ENCODE measurements at places on chromosomes 11 and 22.
A peak's percentile ranks its signal among the peaks of the same experiment; 100 is the strongest.

DNA sequence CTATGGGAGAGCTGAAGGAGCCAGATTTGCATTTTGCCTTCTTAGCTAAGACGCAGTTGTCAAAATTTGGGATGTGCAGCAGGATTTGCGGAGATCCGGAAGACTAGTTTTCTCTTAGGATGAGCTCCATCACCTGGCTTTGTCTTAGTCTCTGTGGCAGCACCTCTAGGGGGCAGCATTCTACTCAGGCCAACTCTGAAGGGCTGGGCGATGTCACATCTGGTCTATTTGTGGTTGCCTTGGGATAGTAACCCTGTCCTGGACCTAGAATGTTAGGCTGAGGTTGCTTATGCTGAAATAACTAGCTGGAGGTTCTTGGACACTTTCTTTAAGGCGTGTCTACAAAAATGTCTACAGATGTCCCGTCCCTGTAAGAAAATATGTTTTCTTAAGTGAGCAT is 116.2 kb downstream of the FAT3 start:
- DNase-seq, result no peak

- DNase-seq, result no peak
These were observed 53.5 kb downstream of the IGLL5 start for GRCh38 chr22:22940961-22941605.

DNA sequence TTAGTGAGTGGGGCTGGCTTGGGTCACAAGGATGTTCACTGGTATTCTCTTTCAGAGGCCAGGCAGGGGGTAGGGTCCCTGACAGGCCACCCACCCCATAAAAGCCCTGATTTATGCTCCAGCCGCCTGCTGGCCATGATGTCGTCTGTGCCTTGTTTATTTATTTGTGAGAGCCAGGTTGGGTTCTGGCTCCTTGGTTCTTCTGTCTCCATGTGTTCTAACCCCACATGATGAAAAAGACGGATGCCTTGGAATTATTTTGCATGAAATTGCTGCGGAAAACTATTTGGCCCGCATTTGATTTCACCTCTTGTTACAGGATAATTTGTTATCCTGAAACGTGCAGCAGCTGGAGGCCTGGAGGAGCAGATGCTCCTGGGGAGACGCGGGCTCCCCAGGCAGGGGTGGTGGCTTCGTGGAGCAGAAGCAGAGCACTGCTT is 46.3 kb upstream of the WNT11 start:
- no peak for DNase-seq

GRCh38 chr11:60347084-60347797 is 20.2 kb downstream of the MS4A6E start:
- DNase-seq, result no peak

DNA sequence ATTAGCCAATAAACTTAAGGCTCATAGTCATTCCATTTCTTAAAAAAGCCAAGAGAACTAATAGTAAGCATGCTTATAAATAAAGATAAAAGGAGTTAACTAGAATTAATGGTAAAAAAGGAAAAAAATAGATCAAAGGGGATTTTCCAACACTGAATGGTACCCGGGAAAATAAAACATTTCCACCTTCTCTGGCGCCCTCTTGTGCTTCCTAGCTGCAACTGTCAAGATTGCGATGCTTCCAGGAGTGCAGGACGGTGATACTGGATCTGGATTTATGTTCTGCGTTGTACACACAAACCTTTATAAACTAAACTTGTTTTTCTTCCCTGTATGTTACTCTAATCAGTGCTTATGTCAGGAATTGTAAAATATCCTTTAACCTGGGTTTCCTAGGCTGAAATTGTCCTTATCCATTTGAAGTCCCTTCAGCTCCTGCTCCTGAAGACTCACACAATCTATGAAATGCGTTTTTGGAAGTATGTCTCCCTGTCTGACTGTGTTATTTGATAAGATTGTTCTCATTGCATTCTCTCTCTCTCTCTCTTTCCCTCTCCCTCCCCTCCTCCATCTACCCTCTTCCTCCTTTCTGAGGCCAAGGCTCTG is 9.6 kb upstream of the HTATIP2 start:
- no peak for DNase-seq

GRCh38 chr11:88375927-88376470 is 38.5 kb upstream of the CTSC start:
- DNase-seq, result no peak

DNA sequence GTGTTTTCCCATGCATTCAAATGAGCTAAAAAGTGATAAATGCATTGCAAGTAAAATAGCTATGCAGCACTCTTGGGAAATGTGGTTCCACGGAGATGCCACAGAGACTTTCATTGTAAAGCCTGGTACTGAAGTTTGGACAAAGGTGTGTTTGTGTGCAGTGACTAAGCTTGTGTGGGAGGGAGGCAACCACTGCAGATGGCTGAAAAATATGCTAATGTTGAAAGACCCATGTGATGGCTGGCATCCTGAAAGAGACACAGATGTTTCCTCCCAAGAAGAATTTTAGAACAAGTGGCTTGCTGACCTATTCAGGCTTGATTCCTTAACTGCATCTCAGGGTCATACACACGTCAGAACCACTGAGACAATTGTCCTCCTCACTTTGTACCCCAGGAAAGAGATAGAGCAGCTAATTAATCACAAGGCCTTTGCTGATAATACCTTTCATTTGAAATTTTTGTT is 73.8 kb downstream of the FAM76B start:
- DNase-seq, result no peak

- no peak for DNase-seq
These were observed 150.2 kb upstream of the ARHGAP20 start for GRCh38 chr11:110862407-110862806.

- DNase-seq, result peak; percentile 94
These were observed at the start of gene TTC38 for GRCh38 chr22:46267431-46268279. Gene TTC38, plus strand, starts transcription at chr22:46268008. Its CDS starts 32 bp downstream, at chr22:46268040.

DNA sequence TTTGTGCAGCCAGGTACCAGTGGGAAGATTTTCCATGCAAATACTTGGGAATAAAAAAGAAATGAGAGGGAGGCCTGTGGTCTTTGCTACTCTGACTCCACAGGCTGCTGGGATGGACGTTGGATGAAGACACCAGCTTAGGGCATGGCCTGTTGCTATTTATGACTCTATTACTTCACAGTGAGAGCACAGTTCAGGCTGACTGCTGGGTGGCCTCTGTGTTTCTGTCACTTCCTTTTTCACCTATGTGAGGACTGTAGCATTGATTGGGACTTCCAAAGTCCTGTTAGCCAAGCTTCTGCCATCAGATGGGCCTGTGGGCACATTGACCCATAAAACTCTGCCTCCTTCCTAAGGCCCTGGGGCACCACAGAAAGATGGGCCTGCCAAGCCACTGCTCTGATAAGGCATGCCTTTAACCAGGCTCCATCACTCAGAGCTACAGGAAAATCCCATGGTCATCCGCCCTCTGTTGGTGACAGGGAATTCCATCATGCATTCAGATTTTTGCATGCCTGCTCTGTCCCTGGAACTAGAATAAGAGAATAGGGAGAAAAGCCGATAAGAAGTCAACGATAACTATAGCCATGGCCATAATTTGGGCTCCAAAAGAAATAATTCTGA is 64.6 kb downstream of the KCNJ1 start:
- peak; percentile 17 for DNase-seq
